ENCODE measurements at places on chromosomes 2 and 18.

GRCh38 chr2:134405611-134406081 lies 151.8 kb downstream of the MGAT5 start:
- H3K4me3 ChIP-seq: no peak overlapping the region
- H3K27me3 ChIP-seq: no peaks in the 10 kb centered on the region
- H3K4me1 ChIP-seq: peaks cover 5% of the 10 kb centered on the region
- no peak for DNase-seq
- H3K27ac ChIP-seq: no peak overlapping the region

DNA sequence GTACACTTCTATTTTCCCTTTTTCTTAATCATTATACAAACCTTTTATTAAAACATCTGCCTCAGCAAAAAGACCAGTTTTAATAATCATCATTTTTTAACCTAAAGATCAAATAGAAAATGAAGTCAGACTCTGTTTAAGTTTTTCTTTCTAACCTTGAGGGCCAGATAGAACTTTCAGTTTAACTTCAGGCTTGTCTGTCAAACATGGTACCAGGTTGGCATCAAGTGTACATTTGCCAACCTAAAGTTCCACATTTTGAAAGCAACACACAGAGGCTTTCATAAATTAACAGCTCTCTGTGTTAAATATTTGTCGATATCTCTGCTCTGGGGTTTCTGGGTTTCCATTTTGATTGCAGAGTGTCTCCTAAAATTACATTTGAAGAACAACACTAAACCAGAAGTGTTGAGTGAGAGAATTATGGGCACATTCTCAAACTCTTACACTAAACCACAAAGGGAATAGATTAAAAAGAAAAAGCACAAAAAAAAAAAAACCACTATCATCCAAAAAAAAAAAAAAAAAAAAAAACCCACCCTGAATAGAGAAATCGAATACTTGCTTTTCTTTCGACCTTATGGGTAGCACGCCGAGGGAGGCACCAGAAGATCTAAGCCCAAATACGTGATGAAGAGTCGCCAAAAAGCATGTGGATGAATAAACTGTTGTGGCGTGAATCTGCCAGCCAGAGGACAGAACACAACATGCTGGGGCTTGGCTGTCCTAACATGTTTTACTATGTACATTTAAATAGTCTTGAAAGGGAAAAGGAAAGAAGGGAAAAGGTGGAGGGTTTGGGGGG lies 166.2 kb downstream of the TCF4 start:
- DNase-seq: no peak
- H3K4me1 ChIP-seq: no peaks in the 10 kb centered on the region
- H3K27me3 ChIP-seq: peaks cover 7% of the 10 kb centered on the region
- no peak overlapping the region for H3K27ac ChIP-seq
- H3K36me3 ChIP-seq: no peaks in the 10 kb centered on the region

DNA sequence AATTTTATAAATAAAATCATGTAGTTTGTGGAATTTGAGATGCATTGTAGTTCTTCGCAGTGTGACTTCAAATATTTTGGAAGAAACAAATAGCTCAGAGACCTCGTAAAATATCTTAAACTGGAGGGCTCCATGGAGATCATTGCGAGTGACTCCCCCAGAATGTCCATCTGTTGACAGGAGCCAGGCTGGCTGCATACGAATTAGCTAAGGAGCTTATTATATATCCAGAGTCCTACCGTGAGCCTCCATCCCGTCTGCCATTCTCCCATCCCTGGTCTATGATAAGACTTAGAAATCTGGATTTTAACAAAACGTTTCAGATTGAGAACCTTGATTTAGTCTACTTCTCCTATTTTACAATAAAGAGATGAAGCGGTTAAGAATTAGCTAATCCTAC lies 80.2 kb downstream of the MSH2 start:
- H3K27me3 ChIP-seq: no peaks in the 10 kb centered on the region
- H3K4me3 ChIP-seq: no peak overlapping the region
- H3K4me1 ChIP-seq: peaks cover 12% of the 10 kb centered on the region
- H3K36me3 ChIP-seq: peaks cover 44% of the 10 kb centered on the region
- DNase-seq: no peak

GRCh38 chr2:85265304-85265703 lies 62.5 kb downstream of the TGOLN2 start:
- peaks cover 2% of the 10 kb centered on the region for H3K4me1 ChIP-seq
- H3K36me3 ChIP-seq: no peaks in the 10 kb centered on the region
- H3K27me3 ChIP-seq: peaks cover 25% of the 10 kb centered on the region
- no peak overlapping the region for H3K27ac ChIP-seq
- H3K4me3 ChIP-seq: no peak overlapping the region
- no peak for DNase-seq

DNA sequence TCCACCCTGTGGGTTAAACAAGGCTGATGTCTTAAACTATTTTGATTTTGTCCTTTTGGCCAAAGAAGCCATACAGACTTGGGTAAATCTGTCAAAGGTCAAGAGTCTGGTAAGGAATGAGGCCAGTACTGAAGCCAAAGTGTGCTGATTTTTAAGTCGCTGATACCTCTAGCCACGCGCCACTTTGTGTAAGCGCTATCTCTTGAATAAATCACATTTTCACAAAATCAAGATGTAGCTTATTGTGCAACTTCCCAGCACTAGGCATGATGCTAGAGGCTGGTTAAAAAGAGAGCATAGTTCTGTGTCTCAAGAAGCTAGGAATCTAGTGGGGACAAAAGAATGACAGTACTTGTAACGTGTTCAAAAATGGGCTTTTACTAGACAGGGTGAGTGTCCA lies 510.6 kb upstream of the RAB6C start:
- H3K27ac ChIP-seq: no peak overlapping the region
- no peaks in the 10 kb centered on the region for H3K4me1 ChIP-seq
- DNase-seq: no peak
- H3K4me3 ChIP-seq: no peak overlapping the region
